Activated CD4-positive, alpha-beta T cell treated with anti-CD3 and anti-CD28 coated beads, Interleukin-2, amount 10 ng/mL, durations not matched to agents 24 days and 14 days (primary cell): ENCODE measurements at places on chromosomes 13 and 19. TPM values are rescaled to one million over a fixed set of nuclear protein-coding genes. Genes with fewer than 3 reads are reported as not detected.

GRCh38 chr19:47564081-47564480 lies 8.9 kb downstream of the ZNF541 start:
- DNase-seq = no peak

Gene ZNF230
- total RNA-seq = 2.4 and 4.5 TPM in 2 replicates

Gene ZNF791
- 22.3 and 26.6 TPM in 2 replicates for total RNA-seq

DNA sequence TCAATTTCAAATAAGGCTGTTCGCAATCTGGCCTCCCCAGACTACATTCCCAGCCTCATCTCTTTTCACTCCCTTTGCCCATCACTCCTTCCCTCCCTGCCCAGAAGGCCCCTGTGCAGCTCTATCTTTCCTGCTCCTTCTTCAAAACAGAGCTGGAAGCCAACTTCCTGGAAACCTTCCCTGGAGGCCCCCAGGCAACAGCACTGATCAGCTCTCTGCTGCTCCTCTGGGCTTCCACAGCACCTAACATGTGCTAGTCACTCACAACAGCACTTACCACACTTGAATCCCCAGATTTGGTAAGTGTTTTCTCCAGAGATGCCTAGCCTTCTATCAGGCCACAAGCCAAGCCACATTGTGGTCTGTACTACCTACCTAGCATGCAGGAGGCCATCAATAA lies 9.5 kb downstream of the SMAD9 start:
- no peak for DNase-seq

- DNase-seq = no peak
Observed at GRCh38 chr13:25241007-25241406, 46.3 kb downstream of the MTMR6 start.

DNA sequence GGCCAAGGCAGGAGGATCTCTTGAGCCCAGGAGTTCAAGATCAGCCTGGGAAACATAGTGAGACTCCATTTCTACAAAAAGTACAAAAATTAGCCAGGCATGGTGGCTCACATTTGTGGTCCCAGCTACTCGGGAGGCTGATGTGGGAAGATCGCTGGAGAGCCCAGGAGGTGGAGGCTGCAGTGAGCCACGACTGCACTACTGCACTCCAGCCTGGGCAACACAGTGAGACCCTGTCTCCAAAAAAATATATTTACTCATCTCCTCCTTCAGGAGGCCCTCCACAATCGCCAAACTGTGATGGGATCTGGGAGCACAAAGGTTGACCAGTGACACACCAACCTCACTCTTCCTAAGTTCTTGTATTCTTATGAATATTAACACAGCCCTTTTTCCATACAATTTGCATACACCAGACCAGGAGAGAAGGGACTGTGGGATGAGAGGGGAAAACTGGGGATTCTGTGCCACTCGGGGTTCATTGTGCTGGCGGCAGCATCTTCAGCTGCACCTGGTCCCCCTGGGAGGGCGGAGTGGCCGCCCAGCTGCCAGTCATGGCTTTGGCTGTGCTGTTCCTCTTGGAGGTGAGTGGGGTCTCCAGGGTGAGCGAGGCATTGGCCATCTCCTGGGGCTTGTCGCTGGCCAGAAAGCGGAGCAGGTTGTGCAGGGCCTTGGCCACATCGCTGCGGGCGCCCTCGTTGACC lies 5.8 kb upstream of the OPA3 start:
- DNase-seq = no peak

- no peak for DNase-seq
Observed at GRCh38 chr19:1783874-1784273, 28.2 kb downstream of the ATP8B3 start.
